Activated T-helper 2 cell treated with anti-CD3 and anti-CD28 coated beads, Interferon-gamma antibody, Interleukin-2, Interleukin-4, amounts not matched to agents 10 μg/mL and 5 μg/mL and 100 μg/mL, durations not matched to agents 14 hours and 24 hours and 36 hours (primary cell): ENCODE measurements at places on chromosomes 6 and 20. TPM values are rescaled to one million over a fixed set of nuclear protein-coding genes. Genes with fewer than 3 reads are reported as not detected.

- H3K4me3 ChIP-seq = no peak overlapping the region
- H3K27me3 ChIP-seq = no peaks in the 10 kb centered on the region
- H3K36me3 ChIP-seq = peaks cover 4% of the 10 kb centered on the region
- H3K4me1 ChIP-seq = peaks cover 32% of the 10 kb centered on the region
These were observed 8.9 kb downstream of the TSHZ2 start for GRCh38 chr20:52981051-52981450.

DNA sequence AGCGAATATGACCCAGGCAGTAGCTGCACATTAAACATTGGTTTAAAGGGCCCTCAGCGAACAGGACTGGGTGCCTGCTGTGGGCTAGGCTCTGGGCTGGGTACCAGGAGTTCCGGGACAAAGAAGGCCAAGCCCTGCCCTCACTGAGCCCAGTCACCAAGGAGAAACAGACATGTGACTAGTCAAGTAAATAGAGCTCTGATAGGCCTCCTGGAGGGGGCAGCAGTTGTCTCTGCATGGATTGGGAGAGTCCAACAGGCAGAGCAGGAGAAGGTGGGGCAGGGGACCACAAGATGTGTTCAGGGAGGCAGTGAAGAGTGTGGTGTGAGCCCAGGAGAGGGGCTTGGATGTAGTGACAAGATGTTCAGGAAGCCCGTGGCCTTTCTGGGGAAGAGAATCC lies 3.1 kb downstream of the HM13 start:
- H3K27me3 ChIP-seq = no peaks in the 10 kb centered on the region
- peaks cover 27% of the 10 kb centered on the region for H3K36me3 ChIP-seq
- no peak overlapping the region for H3K4me3 ChIP-seq
- no peak overlapping the region for H3K27ac ChIP-seq

Gene WASF1
- total RNA-seq = 2.3 TPM in 2 replicates

DNA sequence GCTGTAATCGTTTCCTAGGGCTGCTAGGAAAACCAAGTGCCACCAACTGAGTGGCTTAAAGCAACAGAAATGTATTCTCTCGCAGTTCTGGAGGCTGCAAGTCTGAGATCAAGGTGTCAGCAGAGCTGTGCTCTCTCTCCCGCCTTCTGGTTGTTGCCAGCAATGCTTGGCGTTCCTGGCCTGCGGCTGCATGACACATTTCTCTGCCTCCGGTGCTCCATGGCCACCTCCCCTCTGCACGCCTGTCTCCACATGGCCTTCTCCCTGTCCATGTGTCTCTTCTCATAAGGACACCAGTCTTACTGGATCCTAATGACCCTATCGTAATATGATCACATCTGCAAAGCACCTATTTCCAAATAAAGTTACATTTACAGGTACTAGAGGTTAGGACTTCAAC lies 91.7 kb upstream of the AKAP12 start:
- DNase-seq = no peak
- H3K4me3 ChIP-seq = no peak overlapping the region
- no peaks in the 10 kb centered on the region for H3K4me1 ChIP-seq
- H3K27ac ChIP-seq = no peak overlapping the region
- H3K36me3 ChIP-seq = no peaks in the 10 kb centered on the region

DNA sequence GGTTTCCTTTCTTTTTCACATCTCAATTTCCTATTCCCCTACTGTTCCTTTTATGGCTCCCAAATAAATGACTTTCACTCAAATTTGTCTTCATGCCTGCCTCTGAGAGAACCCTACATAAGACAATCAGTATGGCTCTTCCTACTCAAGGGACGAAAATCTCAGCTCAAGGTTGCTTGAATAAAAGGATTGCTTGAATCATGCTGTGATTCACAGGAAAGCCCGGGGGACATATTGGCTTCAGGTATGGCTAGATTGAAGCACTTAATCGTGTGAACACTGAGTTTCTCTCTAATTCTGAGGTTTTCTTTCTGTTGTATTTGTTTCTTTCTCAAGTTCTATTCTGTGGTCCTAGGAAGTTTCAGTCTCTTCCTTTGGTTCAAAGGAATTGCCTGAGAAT lies 140.3 kb upstream of the SULF2 start:
- DNase-seq = no peak
- no peaks in the 10 kb centered on the region for H3K4me1 ChIP-seq
- H3K36me3 ChIP-seq = no peaks in the 10 kb centered on the region
- H3K4me3 ChIP-seq = no peak overlapping the region
